ENCODE measurements at places on chromosomes 7 and 10. TPM values are rescaled to one million over a fixed set of nuclear protein-coding genes. Genes with fewer than 3 reads are reported as not detected.

The CRTAC1 gene
- 0.46 TPM for total RNA-seq

The NUDCD3 gene
- total RNA-seq: 85.9 TPM

The NAT16 gene
- 0.50 TPM for total RNA-seq

The TYSND1 gene
- total RNA-seq: 13.4 TPM

The GPRIN2 gene
- 10.1 TPM for total RNA-seq
